H9 (cell line): ENCODE measurements at places on chromosomes 11 and 22.

GRCh38 chr11:2223153-2223794, 47.1 kb downstream of the ASCL2 start:
- peak; percentile 55 for DNase-seq

DNA sequence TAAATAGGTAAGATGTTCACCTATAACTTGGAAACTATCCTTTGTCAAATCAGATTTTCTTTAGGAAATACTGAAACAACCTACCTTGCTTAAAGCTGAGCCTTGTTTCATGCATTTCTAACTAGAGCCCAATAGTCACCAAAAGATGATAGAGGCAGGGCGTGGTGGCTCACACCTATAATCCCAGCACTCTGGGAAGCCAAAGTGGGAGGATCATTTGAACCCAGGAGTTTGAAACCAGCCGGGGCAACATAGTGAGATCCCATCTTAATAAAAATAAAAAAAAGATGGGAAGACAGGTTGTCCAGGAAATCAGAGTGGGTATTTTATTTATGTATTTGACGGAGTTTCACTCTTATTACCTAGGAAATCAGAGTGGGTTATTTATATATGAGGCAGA, 38.3 kb downstream of the DDX6 start:
- DNase-seq: no peak

- peak; percentile 36 for DNase-seq
Observed at GRCh38 chr11:113242767-113243397, 71.5 kb upstream of the TTC12 start.

DNA sequence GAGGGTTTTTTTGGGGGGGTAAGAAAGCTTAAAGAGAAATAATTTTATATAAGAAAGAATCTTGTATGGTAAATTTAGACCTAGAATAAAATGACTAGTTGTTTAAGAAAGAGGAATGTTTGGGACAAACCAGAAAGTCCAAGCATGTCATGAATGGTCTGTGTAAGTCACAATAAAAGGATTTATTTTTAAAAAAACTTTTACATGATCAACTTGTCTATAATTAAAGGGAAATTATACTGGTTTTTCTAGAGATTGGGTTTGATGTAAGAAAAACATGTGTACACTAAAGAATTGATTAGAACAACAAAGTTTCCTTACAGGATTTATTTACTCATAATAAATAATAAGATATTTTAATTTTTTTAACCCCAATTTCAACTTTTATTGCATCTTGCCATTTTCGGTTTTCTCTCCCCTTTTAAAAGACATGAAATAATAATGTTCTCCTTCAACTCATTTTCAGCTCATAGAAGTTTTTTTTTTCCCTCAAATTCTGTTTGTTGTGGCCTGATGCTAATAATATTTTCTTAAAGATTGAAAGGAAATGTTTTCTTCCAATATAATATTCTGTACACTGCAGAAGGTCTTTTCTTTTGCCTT, 35.4 kb upstream of the INCENP start:
- no peak for DNase-seq

DNA sequence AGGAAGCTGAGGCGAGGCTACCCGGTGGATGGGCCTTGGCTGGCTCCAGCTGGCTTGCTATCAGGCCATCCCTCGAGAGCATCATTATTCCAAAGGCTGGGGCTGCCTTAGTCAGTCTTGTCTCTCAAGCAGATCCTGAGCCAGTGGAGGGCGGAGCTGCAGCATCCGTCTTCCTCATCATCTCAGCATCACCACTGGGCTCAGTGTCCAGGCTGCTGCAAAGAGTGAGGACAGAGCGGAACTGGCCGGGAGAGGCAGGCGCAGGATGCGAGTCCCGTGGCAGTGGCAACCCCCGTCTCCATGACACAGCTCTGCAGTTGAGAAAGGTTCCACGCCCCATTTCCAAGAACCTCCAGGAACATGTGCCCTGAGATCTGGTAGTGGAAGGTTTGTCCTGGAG, 4.4 kb downstream of the TP53I11 start:
- no peak for DNase-seq

GRCh38 chr11:19666951-19667350, 45.7 kb upstream of the NAV2 start:
- DNase-seq: no peak

- DNase-seq: peak; percentile 81
Observed at GRCh38 chr11:102390667-102391465, 43.9 kb downstream of the BIRC2 start.

GRCh38 chr11:77215106-77215505, 86.4 kb downstream of the GDPD4 start:
- no peak for DNase-seq

GRCh38 chr11:108727665-108728064, 62.8 kb downstream of the DDX10 start:
- no peak for DNase-seq

DNA sequence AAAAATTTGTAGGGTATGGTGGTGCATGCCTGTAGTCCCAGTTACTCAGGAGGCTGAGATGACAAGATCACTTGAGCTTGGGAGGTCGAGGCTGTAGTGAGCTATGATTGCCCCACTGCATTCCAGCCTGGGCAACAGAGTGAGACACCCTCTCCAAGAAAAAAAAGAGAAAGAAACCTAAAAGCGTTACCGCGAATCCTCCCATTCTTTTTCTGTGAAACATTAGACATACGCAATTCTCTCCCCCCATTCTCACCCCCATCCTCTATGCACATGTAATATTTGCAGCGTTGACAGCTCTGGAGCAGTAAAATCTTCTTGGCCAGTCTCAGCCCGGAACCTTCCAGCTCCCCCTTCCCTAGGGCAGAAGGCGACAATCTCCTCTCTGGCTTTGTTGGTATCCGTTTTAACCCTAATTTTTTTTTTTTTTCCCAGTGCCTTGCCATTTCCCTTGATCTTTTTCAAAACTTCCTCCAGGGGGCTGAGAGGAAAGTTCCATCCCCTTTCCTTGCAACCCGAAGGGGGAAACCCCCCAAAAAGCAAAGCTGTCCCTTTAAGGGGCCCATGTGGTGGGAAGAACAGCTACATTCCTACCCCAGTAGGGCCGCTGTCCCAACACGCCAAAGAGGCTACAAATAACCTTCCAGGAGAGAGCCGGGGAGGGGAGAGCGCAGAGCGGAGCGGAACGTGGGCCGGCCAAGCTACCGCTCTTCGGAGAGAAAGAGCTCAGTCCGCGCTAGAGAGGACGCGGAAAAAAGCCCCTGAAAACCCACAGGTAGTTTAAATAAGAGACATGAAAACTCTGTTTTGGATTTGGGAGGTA, 1.9 kb downstream of the LRP4 start:
- peak; percentile 70 for DNase-seq

DNA sequence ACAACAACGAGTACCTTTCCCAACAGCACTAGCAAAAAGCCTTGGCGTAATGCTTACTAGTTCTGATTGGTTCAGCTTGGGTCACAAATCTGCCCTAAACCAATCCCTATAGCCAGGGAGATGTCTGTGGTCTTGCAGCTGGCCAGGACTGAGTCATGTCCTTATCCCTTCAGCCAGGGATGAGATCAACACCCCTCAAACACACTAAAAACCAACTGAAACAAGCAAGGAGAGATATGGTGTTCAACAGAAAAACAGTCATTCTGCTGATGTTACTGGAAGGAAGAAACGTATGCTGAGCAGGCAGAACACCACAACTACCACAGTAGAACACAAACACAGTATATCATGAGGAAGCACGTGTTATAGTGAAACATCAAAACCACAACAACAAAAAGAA, 375.6 kb downstream of the LARGE1 start:
- DNase-seq: no peak

DNA sequence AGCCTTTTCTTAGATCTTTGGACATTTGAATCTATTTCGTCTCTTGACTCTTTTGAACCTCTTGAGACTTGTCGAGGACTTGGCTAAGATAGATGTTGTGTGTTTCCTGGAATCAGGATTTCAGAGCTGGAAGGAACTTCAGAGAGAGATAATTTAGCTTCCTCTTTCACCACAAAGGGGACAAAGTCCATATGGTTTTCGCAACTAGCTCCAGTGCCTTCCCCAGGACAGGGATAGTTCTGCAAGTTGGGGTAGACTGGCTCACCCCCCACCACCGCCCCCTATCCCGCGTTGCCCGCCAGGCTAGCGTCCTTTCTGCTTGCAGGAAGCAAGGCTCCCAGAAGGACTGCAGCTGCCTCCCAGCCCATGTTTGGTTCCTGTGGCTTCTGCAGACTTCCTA, 75.7 kb upstream of the MYO18B start:
- DNase-seq: peak; percentile 38

GRCh38 chr22:49052023-49052538, 775.6 kb downstream of the BRD1 start:
- DNase-seq: peak; percentile 60

DNA sequence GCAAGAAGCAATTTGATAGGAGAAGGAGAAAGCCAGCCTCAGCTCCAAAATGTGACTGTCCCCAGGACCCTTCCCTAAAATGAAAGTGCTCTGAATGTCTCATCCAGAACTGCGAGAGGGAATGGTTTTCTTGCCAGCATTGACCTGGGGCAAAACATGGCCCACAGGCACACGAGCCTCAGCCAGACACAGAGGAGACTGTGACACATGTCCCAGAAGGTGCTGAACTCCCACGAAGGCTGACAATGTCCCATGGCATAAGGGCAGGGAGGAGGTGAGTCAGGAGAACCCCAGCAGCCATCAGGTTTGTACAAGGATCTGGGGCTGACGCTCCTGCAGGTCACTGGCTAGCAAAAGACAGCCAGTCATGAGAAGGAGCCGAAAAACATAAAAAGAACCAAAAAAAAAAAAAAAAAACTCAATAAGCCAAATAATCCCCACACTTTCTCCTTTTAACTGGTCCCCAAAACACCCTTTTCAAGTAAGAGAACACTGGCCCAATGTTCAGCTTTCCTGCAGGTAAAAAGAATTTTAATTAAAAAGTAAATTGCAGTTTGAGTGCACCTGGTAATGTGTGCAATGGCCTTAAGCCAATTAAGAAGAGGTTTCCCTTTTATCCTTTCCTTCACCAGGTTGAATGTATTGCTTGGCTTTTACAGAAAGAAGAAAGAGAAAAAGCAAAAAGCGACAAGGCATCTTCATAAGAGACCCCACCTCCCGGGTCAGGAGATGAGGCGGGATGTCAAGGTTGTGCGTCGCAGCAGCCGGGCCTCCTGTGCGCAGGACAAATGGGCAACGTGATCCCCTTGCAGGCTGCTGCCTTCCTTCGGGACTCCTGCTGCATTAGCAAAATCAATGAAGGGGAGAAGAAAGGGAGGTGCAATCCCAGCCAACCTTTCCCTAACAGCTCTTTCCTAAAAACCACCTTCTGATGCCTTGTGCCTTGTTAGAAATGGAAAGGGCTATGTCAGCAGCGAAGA, 43.6 kb downstream of the GALNT18 start:
- peak; percentile 25 for DNase-seq

DNA sequence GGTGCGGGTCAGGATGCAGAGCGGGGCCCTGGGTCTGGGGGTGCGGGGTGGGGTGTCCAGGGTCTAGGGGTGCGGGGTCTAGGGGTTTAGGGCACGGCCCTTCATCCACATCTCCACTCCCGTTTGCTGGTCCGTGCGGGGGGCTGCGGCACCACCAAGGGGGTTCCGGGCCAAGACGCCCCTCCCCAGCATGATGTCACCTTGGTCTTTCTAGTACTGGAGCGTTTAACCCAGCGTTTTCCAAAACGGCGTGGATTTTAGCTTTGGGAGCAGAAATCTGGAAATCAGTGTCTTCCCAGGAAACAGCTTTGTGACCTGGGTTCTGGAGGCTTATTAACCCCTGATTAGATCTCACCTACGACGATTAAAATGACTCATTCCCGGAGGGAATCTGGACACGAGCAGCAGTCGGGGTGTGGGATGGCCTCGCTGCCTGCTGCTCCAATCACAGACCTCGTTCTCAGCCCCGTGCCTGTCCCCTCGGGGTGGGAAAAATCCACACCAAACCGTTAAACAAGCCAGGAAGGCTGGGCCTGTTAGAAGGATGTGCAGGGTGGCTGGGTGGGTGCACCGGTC, 759 bp downstream of the AP2A2 start:
- no peak for DNase-seq

GRCh38 chr11:2779499-2779980, 79.7 kb upstream of the KCNQ1OT1 start:
- no peak for DNase-seq

DNA sequence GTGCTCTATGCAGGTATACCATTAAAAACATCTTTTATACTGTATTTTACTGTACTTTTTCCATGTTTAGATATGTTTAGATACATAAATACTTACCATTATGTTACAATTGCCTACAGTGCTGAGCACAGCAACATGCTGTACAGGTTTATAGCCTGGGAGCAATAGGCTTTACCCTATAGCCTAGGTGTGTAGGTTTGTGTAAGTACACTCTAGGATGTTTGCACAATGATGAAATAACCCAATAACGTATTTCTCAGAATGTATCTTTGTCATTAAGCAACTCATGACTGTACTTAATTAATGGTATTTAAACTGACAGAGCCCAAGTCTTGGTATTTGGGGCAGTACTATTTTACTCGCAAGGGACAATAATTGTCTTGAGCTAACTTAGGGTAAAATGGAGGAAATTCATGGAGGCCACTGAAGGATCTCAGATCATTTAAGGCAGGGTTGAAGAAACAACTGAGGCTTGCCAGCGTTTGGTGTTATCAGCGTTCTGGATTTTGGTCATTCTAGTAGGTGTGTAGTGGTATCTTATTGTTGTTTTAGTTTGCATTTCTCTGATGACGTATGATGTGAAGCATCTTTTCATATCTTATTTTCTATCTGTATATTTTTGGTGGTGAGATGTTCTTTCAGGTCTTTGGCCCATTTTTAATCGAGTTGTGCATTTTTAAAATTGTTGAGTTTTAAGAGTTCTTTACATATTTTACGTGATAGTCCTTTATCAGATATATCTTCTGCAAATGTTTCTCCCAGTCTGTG, 42.4 kb downstream of the ADAMTS15 start:
- DNase-seq: no peak

- DNase-seq: no peak
Observed at GRCh38 chr11:118283756-118284350, 19.8 kb upstream of the MPZL2 start.

DNA sequence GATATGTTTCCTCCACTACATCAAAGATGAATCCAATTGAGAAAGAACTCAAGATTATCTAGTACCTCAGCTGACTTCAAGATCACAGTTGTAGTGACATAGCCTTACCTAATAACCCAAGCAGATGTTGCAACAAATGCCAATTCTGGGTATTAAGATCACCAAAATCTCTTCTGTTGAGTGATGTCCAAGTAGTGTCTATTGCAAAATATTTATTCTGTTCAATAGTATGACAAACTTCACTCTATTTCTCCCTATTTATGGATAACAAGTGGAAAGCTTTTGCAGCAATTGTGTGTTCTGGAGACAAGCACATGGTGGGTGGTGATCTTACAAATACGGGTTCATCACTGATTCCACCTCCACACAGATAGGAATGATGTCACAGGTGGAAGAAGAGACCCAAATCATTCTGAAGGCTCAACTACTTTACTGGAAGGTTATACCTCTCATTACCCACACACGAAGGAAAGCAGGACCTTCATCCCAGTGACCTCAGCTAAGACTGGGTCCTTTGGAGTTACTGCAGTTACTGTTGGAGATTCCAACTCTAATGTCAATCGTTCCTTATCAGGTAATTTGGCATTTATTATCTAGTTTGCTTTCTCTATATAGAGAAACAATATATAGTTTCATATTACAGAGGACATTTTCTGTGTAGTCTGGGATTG, 72.0 kb downstream of the CD44 start:
- no peak for DNase-seq

- DNase-seq: no peak
Observed at GRCh38 chr22:18005201-18005926, 19.0 kb downstream of the MICAL3 start.

- DNase-seq: no peak
Observed at GRCh38 chr11:79205786-79206185, 235.0 kb downstream of the TENM4 start.
